ENCODE measurements at places on chromosomes 5 and 9. TPM values are rescaled to one million over a fixed set of nuclear protein-coding genes. Genes with fewer than 3 reads are reported as not detected.
A peak's percentile ranks its signal among the peaks of the same experiment; 100 is the strongest.

PCDH12 gene
- 0.10 TPM for polyA plus RNA-seq

PCDHGA2 gene
- not detected for polyA plus RNA-seq

CEMIP2 gene
- polyA plus RNA-seq, result 44.7 TPM

MAMDC4 gene
- polyA plus RNA-seq, result not detected

VAV2 gene
- 13.4 TPM for polyA plus RNA-seq

GFI1B gene
- polyA plus RNA-seq, result 1.4 TPM

CACNA1B gene
- polyA plus RNA-seq, result not detected

ACTBL2 gene
- not detected for polyA plus RNA-seq

NSG2 gene
- not detected for polyA plus RNA-seq

MZB1 gene
- polyA plus RNA-seq, result 95.4 TPM

ANKRD20A1 gene
- not detected for polyA plus RNA-seq

BARHL1 gene
- polyA plus RNA-seq, result not detected

ZNF189 gene
- 3.0 TPM for polyA plus RNA-seq

- no peak for DNase-seq
- no peak overlapping the region for H3K27ac ChIP-seq
- peaks cover 4% of the 10 kb centered on the region for H3K4me1 ChIP-seq
- no peaks in the 10 kb centered on the region for H3K27me3 ChIP-seq
Measured at GRCh38 chr5:98963019-98963418, 34.2 kb upstream of the CHD1 start.

- DNase-seq, result no peak
- no peaks in the 10 kb centered on the region for H3K4me1 ChIP-seq
- no peak overlapping the region for H3K4me3 ChIP-seq
- H3K27ac ChIP-seq, result no peak overlapping the region
- no peaks in the 10 kb centered on the region for H3K36me3 ChIP-seq
- H3K27me3 ChIP-seq, result no peaks in the 10 kb centered on the region
Measured at GRCh38 chr5:150525163-150525562, 17.2 kb downstream of the NDST1 start.

DNA sequence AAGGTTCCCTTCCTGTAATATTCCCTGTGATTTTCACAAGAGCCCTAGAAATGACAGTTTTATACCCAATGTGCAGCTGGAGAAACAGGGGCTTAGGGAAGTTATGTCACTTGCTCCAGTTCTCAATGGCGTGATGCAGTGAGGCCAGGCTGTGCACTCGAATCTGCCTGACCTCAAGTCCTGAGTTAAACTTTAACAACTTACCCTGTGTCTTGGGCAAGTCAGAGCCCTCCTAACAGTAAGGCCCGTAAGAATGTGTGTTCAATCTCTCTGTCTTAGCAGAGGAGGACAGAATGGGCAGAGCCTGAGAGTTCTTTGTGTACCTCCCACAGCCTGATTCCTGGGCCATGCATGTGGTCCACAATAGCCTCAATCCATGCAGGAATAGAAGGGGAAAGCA lies 181.1 kb downstream of the TRIM32 start:
- no peaks in the 10 kb centered on the region for H3K27me3 ChIP-seq
- no peaks in the 10 kb centered on the region for H3K4me1 ChIP-seq
- H3K4me3 ChIP-seq, result no peak overlapping the region
- no peak overlapping the region for H3K27ac ChIP-seq
- no peaks in the 10 kb centered on the region for H3K36me3 ChIP-seq
- DNase-seq, result no peak

- no peak overlapping the region for H3K4me3 ChIP-seq
- no peaks in the 10 kb centered on the region for H3K36me3 ChIP-seq
- peak; percentile 33 for DNase-seq
- peak overlapping the region; percentile 65 for H3K27ac ChIP-seq
- H3K27me3 ChIP-seq, result no peaks in the 10 kb centered on the region
Measured at GRCh38 chr9:36728651-36729520, 156.2 kb downstream of the MELK start.

DNA sequence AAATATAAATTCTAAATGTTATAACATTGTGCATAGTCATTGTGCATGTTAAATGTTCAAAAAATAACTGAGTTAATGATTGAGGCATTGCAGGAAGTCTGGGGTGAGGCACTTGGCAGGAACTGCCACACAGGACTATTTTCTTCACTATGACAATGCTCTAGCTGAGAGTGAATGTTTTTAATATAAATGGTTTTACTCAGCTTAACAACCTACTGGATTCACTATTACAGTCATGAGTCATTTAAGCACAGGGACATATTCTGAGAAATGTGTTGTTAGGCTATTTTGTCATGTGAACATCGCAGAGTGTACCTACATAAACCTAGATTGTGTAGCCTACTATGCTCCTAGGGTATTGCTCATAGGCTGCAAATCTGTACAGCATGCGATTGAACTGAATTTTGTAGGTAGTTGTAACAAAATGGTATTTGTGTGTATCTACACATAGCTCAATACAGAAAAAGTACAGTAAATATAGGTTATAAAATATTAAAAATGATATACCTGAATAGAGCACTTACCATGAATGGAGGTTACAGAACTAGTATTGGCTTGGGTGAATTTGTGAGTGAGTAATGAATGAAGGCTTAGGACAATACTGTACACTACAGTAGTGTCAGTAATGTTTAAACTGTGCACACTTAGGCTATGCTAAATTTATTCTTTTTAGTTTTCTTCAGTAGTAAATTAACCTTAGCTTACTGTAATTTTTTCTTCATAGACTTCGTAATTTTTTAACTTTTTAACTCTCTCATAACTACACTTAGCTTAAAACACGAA lies 346.1 kb upstream of the PTGER4 start:
- DNase-seq, result no peak
- no peaks in the 10 kb centered on the region for H3K36me3 ChIP-seq
- H3K4me1 ChIP-seq, result no peaks in the 10 kb centered on the region
- H3K27me3 ChIP-seq, result peaks cover 11% of the 10 kb centered on the region
- H3K27ac ChIP-seq, result no peak overlapping the region
- H3K4me3 ChIP-seq, result no peak overlapping the region

DNA sequence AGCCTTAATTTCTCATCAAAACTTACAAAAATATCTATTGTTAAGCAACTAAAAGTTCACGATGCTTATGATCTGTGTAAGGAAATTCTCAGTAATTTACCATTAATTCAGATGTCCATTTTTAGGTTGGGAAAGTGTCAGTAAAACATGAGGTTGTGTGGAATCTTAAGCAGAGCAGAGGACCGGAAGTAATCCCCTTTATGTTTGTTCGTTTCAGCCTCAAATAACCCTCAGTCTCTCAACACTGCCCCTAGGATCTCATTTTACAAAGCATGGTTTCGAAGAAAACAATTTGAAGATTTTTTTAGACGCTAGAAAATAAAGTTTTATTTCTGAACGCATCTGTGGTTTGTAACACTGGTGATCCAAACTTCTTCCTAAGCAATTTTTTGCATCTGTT lies 504.2 kb downstream of the MAT2B start:
- H3K27me3 ChIP-seq, result no peaks in the 10 kb centered on the region
- no peak overlapping the region for H3K4me3 ChIP-seq
- no peak overlapping the region for H3K27ac ChIP-seq
- no peak for DNase-seq
- no peaks in the 10 kb centered on the region for H3K36me3 ChIP-seq
- peaks cover 3% of the 10 kb centered on the region for H3K4me1 ChIP-seq

GRCh38 chr5:147887930-147888329 lies 9.4 kb downstream of the SCGB3A2 start:
- no peak overlapping the region for H3K27ac ChIP-seq
- DNase-seq, result no peak
- H3K4me1 ChIP-seq, result no peaks in the 10 kb centered on the region
- H3K27me3 ChIP-seq, result peaks cover 31% of the 10 kb centered on the region

- no peaks in the 10 kb centered on the region for H3K36me3 ChIP-seq
- DNase-seq, result no peak
- peaks cover 14% of the 10 kb centered on the region for H3K4me1 ChIP-seq
- H3K27me3 ChIP-seq, result no peaks in the 10 kb centered on the region
- no peak overlapping the region for H3K4me3 ChIP-seq
Measured at GRCh38 chr5:169803077-169803981, 166.3 kb downstream of the DOCK2 start.

DNA sequence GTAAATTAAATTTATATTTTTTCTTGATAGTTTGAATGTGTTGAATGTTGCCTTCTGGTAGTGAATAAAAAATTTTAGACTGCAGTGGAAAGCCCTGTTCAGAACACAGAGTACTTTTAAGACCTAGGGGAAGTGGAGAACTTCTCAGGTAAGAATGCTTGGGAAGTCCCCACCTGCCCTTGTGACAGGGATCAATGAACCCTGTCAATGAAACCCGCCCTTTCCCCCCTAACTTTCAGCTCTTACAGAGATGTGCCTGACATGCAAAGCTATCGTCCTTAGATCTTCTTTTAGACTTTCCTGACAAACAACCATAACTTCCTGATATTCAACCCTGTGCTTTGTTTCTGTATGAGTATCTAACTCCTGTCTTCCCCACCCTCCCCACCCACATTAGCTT lies 562.7 kb downstream of the TLE4 start:
- peak overlapping the region; percentile 70 for H3K4me3 ChIP-seq
- H3K36me3 ChIP-seq, result peaks cover 11% of the 10 kb centered on the region
- peaks cover 35% of the 10 kb centered on the region for H3K4me1 ChIP-seq
- peak; percentile 85 for DNase-seq
- H3K27me3 ChIP-seq, result no peaks in the 10 kb centered on the region

DNA sequence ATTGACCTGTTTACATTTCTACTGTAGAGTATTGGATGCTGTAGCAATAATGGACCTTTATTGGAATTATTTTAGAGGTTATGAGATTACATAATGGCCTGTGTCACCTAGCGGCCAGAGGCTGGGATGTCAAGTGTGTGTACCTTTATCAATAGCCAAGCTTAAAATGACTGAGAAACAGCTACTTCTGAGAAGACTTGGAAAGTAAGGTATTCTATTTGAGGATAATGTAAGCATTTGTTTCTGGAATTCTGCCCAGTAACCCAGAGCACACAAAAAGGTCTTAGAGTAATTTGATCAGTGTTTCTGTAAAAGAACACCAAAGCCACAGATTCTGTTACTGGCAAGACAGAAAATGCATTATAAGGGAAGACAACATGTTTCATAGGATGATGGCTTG lies 116.8 kb downstream of the MACIR start:
- no peak for DNase-seq
- H3K4me1 ChIP-seq, result no peaks in the 10 kb centered on the region

GRCh38 chr5:133321833-133322420 lies 270.1 kb downstream of the HSPA4 start:
- DNase-seq, result peak; percentile 12
- no peak overlapping the region for H3K4me3 ChIP-seq
- H3K4me1 ChIP-seq, result peaks cover 10% of the 10 kb centered on the region
- peak overlapping the region; percentile 40 for H3K27ac ChIP-seq
- peaks cover 5% of the 10 kb centered on the region for H3K27me3 ChIP-seq

DNA sequence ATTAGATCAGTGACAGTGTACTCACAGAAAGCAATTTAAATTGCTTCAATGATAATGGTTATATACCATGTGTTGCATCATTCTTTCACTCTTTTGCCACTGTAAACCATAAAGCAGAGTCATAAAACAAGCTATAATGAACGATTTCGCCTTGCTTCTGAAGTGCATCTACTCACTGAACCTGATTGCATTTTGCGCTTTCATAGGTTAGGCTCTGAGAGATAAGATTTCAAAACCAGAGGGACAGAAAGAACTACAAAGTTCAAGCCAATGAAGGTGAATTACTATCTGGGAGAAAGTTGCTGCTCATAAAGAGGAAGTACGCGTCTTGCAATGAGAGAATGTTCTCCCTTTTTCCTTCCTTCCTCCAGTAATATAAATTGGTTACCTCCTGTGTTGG lies 412.7 kb downstream of the CETN3 start:
- no peaks in the 10 kb centered on the region for H3K27me3 ChIP-seq
- peaks cover 9% of the 10 kb centered on the region for H3K4me1 ChIP-seq
- no peak overlapping the region for H3K27ac ChIP-seq
- no peaks in the 10 kb centered on the region for H3K36me3 ChIP-seq
- DNase-seq, result no peak
- no peak overlapping the region for H3K4me3 ChIP-seq

DNA sequence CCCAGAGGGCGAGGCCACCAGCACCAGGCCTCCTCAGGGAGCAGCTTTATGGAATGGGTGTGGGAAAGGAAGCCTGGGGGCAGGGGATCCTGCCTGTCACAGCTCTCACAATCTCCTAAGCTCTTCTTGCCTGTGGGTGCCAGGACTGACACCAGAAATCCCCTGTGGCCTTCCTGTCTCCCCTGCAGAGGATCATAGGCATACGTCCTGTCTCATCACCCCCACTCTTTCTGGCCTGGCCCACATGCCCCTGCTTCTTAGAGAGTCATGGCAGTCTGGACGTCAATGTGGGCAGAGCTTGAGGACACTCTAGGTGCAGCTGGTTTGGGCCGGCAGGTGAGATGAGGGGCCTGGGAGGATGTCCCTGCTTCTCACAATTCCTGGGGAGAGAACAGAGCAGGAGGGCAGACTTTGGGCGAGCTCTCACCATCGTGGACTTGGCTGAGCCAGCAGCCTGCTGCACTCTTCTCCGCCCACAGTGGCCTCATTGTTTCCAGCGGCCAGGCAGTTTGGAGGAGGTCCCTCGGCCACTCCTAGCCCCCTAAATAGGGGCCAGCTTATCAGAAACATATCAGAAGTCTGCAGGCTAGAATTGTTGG lies 67.3 kb upstream of the ZFR start:
- H3K4me3 ChIP-seq, result no peak overlapping the region
- H3K27ac ChIP-seq, result no peak overlapping the region
- H3K27me3 ChIP-seq, result peaks cover 12% of the 10 kb centered on the region
- H3K4me1 ChIP-seq, result no peaks in the 10 kb centered on the region
- no peaks in the 10 kb centered on the region for H3K36me3 ChIP-seq
- peak; percentile 11 for DNase-seq

GRCh38 chr9:130490981-130491380 lies 46.2 kb downstream of the ASS1 start:
- peaks cover 14% of the 10 kb centered on the region for H3K36me3 ChIP-seq
- H3K4me3 ChIP-seq, result no peak overlapping the region
- H3K27ac ChIP-seq, result no peak overlapping the region
- H3K4me1 ChIP-seq, result no peaks in the 10 kb centered on the region
